GM12878 (cell line): ENCODE measurements at places on chromosomes 7 and 10.
A peak's percentile ranks its signal among the peaks of the same experiment; 100 is the strongest.

GRCh38 chr7:131042269-131043160, 285.2 kb upstream of the MKLN1 start:
- no peak for DNase-seq

GRCh38 chr10:79930751-79931150, 18.2 kb downstream of the SFTPD start:
- no peak for DNase-seq

DNA sequence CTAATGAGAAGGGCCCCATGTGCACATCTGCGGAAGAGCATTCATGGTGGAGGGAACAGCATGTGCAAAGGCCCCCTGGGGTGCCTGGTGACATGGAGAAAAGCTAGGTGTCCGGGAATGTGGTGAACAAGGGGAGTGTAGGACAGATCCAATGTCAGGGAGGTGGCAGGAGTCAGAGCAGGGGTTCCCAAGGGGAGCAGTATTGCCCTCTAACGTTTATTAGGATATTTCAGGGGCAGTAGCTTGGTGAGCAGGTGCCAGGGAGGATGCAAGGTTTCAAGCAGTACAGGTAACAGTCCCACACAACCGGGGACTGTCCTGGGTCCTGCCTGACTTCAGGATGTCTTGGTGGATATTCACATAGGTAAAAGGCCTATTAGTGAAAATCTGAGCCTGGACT, 209.6 kb downstream of the EMX2 start:
- DNase-seq = no peak

DNA sequence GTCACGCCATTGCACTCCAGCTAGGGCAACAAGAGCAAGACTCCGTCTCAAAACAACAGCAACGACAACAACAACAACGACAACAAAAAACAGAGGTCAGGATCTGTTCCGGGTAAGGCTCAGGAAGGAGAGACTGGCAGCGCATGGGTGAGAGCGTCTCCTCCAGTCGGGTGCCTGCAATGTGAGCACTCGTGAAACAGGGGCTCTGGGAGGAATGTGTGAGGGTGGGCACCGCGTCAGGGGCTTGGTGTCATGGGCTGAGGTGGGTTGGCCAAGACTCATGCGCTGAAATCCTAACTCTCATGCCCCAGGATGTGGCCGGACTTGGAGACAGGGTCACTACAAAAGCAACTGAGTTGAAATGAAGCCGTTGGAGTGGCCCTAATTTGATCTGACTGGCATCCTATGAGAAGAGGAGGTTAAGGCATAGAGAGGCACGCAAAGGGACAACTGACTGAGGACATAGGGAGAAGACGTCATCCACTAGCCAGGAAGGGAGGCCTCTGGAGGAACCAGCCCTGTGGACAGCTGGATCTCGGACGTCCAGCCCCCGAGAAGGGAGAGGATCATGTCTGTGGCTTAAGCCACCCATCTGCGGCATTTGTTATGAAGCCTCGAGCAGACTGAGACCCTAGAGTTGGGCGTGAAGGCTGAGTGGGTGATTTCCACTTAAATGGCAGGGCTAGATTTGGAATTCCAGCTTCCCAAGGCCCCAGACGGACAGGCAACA, 241.5 kb upstream of the PITRM1 start:
- no peak for DNase-seq

- DNase-seq = no peak
Measured at GRCh38 chr10:109932391-109932790, 9.1 kb upstream of the XPNPEP1 start.

DNA sequence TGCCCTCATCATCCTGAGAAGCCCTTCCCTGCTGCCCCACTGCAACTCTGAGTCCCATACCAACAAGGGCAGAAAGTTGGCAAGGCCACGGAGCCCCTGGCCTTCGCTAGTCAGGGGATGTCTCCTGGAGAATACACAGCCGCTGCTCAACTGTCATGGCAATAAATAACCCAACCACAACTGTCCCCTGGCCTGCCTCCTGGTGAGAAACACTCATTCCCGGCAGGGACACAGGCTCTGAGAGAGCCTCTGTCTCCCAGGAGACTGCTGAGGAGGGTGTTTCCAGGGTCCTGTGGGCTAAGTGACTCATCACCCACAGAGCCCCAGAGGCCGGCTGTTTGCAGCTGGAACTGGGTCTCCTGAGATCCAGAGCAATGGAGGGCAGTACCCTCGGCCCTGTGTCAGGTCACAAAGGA, 354.1 kb downstream of the TNS3 start:
- peak; percentile 46 for DNase-seq
